ENCODE measurements at places on chromosomes 2 and 18.

- DNase-seq: peak; percentile 62
Measured at GRCh38 chr2:218876562-218877219, 4.0 kb upstream of the WNT10A start.

DNA sequence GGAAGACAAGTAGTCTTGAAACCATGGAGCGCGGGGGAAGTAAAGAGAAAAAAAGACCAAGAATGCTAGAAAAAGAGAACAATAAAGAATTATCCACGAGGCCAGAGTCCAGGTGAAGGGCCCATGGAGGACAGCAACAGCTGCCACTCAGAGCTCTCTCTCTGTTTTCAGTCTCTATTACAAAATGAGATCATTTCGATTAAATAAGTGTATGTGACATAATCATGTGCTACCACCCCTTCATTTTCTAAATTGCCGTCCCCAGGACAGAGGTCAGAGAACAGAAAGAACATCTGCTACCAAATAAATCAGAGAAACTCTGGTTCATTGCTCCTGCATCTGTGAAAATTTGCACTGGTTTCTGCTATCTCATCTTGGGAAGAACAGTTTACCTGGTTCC lies 838.7 kb downstream of the RNF144A start:
- DNase-seq: no peak

GRCh38 chr2:27041752-27042151 lies 9.0 kb downstream of the TMEM214 start:
- DNase-seq: no peak

GRCh38 chr2:75379476-75380210 lies 180.3 kb upstream of the TACR1 start:
- no peak for DNase-seq

DNA sequence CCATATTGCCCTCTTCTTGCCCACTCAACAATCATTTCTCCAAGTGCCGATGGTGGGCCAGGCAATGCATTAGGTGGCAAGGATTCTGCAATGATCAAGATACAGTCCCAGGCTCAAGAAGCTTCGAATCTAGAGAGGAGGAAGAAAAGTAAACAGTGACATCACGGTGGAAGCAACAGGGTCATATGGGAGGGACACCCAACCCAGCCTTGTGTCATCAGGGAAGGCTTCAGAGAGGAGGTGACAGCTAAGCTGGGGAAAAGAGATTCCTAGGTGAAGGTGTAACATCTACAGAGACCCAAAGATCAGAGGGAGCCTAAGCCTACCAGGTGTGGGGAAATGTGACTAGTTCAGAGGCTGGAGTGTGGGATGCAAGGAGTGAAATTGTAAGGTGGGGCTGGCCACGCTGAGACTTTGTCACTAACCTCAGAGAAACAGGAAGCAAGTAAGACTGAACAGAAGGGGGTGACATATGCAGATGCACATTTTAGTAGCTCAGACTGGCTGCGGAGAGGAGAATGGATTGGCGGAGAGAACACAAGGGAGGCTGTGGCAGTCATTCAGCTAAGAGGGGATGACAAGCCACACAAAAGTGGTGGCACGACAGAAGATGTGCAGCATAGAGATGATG lies 104.9 kb downstream of the ANKRD44 start:
- no peak for DNase-seq

DNA sequence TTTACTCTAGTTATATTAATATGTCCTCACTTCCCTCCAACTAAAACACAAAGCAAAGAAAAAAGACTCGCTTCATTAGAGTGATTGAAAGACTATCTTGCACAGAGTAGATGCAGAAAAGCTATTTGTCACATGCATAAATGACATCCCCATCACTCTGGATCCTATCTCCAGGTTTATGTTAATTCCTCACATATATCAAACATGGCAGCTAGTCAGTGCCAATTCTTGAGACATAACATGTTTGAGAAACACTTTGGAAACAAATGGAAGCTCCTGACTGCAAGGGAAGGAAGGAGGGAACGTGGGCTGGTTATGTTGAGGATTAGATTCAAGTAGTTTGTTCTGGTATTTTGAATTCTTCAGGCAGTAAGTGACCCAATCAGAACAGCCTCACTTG lies 89.8 kb upstream of the BCL2L11 start:
- no peak for DNase-seq

GRCh38 chr2:86309966-86310365 lies 27.5 kb downstream of the REEP1 start:
- no peak for DNase-seq

DNA sequence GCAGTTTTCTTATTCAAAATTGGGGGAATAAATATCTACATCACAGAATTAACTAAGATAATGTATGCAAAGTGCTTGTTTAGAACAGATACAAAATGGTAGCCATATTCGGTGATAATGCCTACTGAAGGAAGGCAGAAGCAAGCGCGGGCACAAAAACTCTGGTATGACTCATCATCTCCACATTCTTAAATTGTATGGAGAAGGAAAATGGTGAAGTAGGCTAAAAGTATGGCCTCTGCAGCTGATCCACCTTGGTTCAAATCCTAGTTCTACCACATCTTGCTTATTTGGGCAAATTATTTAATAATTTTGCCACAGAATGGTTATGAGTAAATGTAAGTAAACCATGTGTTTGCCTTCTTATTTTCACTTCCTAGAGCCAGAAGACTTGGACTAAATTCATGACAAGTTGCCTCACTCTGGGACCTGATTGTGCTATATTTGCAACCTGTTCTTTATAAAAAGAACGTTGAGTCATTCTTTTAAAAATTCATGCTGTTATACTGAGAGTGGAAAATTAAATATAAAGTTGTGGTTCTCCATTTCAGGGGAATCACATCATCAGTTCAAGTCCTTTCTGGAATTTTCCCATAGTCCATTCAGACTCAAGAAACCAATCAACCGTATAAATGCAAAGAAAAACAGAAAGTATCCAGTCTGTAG lies 9.0 kb upstream of the CDK15 start:
- DNase-seq: no peak

GRCh38 chr18:8133888-8134287 lies 475.3 kb upstream of the RAB12 start:
- no peak for DNase-seq
